Hindlimb muscle (tissue), 1 donor: ENCODE measurements at places on chromosomes 6 and 20. TPM values are rescaled to one million over a fixed set of nuclear protein-coding genes. Genes with fewer than 3 reads are reported as not detected.

Gene RSPO3
- polyA plus RNA-seq, result 12.7 TPM

- DNase-seq, result no peak
These were observed 12.8 kb upstream of the DNAAF9 start for GRCh38 chr20:3420211-3420707.

DNA sequence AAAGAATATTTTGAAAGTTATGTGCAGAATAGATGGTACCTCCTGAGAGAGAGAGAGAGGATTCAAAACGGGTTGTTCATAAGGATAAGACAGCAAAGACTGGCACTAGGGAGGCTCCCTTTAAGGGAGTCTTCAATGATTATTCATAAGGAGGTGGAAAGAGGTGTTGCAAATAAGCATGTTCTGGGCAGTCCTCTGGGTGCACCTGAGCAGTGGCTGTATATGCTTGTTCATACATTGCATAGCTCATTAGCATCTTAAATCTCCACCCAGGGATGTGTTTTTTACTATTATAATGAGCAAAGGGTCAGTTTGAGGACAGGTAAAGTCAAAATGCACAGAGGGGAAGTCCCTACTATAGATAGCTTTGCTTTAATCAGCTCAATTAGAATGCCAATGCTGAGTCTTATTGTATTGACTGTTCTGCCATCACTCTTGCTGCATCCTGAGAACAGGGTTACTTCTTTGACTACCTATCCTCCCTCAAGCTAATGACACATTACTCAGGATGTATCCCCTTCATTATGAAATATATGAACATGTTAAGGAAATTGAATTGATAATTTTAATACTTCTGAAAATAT is 10.0 kb upstream of the SIRPG start:
- DNase-seq, result no peak

DNA sequence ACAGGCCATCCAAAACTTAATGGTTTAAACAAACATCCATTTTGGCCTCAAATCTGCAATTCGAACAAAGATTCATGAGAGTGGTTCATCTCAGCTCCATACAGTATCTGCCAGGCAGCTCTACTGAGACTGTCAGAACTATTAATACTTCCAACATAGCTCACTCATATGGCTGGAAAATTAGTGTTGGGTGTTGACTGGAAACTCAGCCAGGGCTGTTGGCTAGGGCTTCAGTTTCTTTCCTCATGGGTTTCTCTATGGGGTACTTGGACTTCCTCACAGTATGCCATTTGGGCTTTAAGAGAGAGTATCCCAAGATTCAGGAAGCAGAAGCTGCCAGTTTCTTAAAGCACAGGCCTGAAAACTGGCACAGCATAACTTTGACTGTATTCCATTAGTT is 240.3 kb downstream of the TPBG start:
- peak; percentile 20 for DNase-seq

DNA sequence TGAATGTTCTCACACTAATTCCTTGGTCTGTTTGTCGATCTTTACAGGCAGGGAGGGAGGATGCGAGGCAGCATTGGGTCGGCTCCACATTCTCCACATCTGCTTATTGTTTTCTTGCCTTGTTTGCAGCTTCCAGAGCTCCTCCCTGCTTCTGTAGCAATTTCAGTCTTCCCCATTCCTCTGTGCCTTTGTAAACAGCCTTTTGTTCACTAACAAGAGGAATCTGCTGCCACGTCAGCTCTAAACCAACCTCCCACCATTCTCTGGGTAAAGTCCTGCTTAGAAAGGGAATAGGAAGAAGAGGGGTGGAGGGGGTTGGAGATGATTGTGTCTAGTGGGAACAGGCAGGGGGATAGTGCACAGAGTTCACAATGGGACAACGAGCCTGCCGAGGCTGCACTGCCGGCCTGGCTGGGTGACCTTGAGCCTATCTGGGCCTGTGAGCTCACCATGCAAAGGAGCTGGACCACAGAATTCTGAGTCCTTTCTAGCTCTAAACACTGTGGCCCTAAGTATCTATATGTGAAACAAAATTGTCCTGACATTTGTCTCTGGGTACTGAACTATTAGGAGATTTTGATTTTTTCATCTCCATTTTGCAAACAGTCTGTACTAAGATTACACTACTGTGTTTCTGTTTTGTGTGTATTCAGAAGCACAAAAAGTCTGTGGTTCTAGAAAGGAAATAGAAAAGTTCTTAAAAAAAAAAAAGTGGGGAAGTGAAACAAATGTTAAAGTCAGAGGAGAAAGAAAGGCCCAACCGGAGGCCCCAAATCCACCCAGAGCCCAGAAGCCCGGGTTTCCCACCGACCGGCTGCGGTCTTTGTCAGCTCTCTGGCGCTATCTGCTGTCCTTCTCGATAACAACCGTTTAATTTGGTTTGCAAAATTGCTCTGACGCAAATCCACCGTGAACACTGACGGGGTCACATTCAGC is 1.4 kb upstream of the PRND start:
- DNase-seq, result peak; percentile 76

DNA sequence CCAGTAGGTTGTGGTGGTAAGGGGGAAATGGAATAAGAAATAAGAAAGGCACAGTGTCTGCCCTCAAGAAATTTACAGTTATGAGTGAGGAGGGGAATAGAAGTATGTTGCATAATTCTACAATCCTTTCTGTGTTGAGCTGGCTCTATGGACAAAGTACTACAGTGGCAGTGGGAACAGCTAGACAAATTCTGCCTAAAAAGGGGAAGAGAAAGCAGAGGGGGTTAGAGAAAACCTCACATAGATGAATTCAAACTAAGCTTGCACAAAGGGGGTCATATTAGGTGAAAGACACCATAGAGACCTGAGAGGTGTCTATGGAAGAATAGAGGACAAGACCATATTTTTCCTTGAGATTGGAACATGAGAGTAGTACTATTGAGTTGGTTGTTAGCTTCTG is 146.9 kb upstream of the VGLL2 start:
- DNase-seq, result no peak

- DNase-seq, result peak; percentile 11
These were observed 65.1 kb downstream of the CGA start for GRCh38 chr6:87029711-87030314.

- DNase-seq, result peak; percentile 19
These were observed 632 bp downstream of the PRKN start for GRCh38 chr6:162726947-162727321.

DNA sequence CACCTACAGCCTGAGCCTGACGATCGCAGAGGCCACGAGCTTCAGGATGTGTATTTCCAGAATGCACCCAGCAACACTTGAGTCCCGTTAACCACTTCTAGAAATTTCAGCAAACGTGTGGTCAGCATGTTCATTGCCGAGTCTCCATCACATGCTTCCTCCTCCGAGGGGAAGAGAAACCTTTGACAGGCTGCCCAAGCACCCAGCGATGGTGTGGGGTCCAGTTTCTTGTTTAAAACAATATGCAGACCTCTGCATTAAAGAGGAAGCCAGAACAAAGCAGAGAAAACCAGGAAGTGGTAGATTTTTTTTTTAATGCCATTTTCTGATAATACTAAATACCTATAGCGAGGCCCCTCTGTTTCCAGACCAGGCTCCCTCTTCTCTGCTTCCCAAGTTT is 71.9 kb downstream of the GNAS-AS1 start:
- DNase-seq, result no peak

Gene VSX1
- not detected for polyA plus RNA-seq

DNA sequence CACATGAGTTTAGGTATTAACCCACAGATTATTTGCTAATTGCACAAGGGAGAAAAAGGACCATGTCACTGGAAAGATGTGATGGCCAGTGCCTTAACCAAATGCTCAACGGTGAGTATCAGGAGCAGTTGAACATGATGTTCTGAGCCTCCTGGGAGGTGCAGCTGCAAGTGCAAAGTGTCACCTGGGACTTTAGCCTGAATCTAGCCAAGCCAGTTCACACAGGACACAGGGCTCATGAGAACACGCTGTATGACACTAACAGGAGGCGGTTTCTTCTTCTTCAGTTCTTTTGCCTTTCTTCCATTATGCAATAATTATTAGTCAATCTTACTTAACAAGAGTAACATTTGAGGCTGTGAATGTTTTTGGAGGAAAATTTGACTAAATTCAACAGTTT is 225.3 kb downstream of the THBS2 start:
- DNase-seq, result no peak

- no peak for DNase-seq
These were observed 195.7 kb upstream of the KCNG1 start for GRCh38 chr20:51218603-51219002.

Gene SAMD10
- polyA plus RNA-seq, result 4.4 TPM

DNA sequence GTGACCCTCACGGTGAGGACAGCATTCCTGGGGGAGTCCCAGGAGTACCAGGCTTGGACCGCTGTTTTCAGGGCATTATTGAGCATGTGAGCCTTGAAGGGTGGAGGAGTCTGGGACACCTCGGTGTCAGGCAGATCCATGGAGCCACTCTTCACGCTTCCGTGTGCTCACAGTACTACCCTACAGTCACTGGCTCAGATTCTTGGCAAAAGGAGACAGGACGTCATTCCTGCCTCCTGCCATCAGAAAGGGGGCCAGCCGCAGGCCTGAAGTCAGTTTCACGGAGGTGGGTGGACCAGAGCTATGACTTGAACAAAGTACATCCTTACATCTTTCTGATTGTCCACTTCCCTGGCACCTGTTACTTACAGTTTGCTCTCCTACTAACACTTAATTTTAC is 88.9 kb upstream of the CD83 start:
- DNase-seq, result no peak

Gene SLPI
- not detected for polyA plus RNA-seq

- no peak for DNase-seq
These were observed 28.6 kb upstream of the LAMP5 start for GRCh38 chr20:9485614-9486340.
